ENCODE measurements at places on chromosomes 3 and 15.
A peak's percentile ranks its signal among the peaks of the same experiment; 100 is the strongest.

DNA sequence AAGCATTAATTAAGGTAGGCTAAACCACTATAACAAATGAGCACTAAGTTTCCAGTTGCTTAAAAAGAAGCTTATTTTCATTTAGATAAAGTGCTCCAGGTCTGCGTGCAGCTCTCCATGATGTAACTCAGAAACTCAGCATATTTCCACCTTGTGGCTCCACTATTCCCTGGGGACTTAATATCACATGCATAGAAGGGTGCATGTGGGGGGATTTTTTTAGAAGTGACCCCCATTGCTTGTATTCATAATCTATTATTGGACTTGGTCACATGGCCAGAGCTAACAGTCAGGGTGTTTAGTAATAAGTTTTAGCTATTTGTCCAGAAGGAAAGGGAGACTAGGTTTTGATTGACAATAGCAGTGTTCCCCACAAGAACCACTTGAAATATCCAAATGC, 86.8 kb downstream of the TMCO5A start:
- DNase-seq, result no peak

DNA sequence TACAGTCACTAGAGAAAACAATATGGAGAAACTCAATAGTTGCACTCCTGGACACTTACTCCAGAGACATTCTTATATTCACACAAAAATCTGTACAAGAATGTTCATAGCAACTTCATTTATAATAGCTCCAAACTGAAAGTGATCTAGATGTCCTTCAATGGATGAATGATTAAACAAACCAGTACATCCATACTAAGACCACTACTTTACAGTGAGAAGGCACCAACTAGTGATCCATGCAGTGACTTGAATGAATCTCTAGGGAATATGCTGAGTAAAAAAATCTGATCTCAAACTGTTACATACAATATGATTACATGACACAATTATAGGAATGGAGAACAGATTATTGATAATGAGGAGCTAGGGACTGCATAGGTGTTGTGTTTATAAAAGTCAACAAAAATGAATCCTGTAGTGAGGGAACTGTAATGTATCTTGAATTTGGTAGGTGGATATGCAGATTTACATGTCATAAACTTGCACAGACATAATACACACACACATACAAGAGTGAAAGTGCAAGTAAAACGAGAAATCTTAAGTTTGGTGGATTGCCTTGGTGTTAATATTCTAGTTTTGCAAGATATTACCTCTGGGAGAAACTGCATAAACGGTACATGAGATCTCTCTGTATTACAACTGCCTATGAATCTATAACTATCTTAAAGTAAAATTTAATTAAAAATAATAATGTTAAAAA, 85.7 kb downstream of the SPATA16 start:
- no peak for DNase-seq

- no peak for DNase-seq
These were observed 15.2 kb downstream of the ITIH3 start for GRCh38 chr3:52809662-52810377.

DNA sequence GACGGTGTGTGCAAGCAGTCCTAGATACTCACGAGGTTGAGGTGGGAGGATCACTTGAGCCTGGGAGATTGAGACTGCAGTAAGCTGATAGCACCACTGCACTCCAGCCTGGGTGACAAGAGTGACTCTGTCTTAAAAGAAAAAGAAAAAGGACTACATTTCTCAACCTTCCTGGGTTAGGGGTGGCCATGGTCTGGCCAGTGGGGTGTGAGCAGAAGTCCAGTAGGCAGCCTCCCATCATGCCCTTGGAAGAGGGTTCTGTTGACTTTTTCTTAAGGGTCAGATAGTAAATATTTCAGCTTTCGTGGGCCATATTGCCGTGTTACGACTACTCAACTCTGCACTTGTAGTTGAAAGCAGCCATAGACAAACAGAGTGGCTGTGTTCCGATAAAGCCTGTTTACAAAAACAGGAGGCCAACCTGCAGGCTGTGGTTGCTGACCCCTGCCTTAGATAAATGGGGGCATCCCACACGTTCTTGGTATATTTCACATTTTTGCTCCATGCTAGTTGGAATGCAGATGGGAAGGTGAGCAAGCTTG, 31.0 kb upstream of the PDE8A start:
- DNase-seq, result no peak

DNA sequence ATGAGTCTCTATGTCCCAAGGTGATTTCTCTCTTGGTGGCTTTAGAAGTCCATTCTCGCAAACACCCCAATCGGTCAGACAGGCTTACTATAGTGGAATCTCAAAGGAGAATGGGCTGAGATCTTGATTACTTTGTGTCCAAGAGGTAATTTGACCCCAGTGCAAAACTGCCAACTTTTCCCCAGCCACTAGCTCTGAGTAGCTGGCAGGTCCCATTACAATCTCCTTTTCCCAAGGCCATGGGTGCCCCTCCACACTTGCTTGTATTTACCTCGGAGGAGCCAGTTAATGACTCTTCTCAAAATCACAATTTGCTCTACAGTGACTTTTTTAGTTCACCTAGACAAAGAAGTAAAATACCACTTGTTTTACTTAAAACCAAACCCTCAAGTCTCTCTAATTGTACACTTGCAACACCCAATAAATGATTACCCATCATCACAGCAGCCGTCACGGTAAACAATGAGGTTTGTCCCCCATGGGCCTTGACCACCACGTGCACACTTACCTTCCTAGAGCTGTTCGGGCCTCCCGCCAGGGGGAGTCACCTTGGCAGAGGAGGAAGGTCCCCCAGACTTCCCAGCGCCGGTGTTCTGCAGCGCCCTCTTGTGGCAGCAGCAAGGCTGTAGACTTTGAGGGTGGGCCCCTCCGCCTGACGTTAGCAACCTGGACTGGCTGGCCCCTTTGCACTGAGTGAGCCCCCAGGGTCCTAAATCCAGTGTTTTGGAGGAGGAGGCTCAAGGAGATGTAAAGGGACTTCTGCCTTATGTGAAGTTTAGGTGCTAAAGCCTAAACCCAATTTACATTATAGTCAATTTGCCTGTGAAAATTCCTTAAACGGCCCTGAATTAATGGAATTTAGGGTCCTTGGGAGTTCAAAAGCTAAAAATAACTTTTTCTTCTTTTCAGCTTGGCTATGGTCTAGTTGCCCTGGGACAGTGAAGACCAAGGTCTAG, 18.7 kb upstream of the HDAC11 start:
- DNase-seq, result peak; percentile 91

GRCh38 chr3:79204351-79204750, 563.4 kb downstream of the ROBO1 start:
- DNase-seq, result no peak

- no peak for DNase-seq
These were observed 30.3 kb downstream of the GALK2 start for GRCh38 chr15:49200347-49200746.

GRCh38 chr3:30747771-30748281, 141.4 kb downstream of the TGFBR2 start:
- DNase-seq, result no peak

DNA sequence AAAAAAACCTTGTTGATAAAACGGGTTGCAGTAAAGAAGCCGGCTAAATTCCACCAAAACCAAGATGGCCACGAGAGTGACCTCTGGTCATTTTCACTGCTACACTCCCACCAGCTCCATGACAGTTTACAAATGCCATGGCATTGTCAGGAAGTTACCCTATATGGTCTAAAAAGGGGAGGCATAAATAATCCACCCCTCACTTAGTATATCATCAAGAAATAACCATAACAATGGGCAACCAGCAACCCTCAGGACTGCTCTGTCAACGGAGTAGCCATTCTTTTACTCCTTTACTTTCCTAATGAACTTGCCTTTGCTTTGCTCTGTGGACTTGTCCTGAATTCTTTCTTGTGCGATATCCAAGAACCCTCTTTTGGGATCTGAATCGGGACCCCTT, 14.4 kb upstream of the CDC25A start:
- no peak for DNase-seq

DNA sequence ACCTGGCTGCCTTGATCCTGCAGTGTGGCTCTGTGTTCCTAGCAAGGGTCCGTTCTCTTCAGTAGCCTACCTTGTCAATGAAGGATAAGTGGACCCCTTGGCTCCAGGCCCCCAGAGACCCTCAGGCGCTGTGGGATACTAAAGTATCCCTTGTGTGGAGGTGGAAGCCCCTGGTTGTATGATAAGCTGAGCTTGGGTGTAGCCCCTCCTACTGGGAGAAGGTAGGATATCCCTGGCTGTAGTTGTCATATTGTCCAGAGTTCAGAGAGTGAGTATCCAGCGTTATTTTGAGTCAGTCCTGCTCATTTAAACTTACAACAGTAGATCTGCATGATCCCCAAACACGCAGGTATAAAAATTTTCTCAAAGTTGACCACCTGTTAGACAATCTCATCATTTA, 496.8 kb downstream of the CNTN4 start:
- no peak for DNase-seq

DNA sequence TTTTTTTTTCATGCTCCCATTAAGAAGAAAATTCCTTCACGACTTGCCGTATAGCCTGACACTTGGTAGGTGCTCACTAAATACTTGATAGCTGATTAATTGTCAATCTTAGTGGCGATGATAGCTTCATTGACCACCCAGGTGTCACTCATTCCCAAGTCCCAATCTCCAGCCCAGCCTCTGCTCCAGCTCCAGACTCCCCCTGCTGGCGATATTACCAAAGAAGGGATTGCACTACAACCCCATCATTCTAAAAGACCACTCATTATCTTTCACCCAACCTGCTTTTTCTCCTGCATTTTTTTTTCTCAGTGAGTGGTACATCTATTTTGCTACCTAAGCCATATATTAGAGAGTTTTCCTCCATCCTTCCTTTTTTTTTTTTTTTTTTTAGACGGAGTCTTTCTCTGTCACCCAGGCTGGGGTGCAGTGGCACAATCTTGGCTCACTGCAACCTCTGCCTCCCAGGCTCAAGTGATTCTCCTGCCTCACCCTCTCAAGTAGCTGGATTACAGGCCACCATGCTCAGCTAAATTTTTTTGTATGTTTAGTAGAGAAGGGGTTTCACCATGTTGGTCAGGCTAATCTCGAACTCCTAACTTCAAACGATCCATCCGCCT, 19.5 kb upstream of the COMMD2 start:
- peak; percentile 74 for DNase-seq

- no peak for DNase-seq
These were observed 137.8 kb downstream of the CADPS start for GRCh38 chr3:62737449-62737848.

DNA sequence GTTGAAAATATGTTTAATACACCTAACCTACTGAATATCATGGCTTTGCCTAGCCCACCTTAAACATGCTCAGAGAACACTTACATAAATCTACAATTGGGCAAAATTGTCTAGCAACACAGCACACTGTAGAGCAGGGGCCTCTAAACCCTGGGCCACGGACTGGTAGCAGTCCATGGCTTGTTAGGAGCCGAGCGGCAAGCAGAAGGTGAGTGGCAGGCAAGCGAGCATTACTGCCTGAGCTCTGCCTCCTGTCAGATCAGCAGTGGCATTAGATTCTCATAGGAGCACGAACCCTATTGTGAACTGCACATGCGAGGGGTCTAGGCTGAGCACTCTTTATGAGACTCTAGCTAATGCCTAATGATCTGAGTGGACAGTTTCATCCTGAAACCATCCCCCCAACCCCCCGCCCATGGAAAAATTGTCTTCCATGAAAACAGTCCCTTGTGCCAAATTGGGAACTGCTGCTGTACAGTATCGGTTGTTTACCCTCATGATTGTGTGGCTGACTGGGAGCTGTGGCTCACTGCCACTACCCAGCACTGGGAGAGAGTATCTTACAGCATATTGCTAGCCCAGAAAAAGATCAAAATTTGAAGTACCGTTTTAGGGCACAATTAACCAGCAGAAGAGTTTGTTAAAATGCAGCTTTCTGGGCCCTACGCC, 26.1 kb downstream of the CMSS1 start:
- DNase-seq, result no peak

GRCh38 chr3:171749124-171749523, 61.2 kb downstream of the PLD1 start:
- DNase-seq, result no peak

DNA sequence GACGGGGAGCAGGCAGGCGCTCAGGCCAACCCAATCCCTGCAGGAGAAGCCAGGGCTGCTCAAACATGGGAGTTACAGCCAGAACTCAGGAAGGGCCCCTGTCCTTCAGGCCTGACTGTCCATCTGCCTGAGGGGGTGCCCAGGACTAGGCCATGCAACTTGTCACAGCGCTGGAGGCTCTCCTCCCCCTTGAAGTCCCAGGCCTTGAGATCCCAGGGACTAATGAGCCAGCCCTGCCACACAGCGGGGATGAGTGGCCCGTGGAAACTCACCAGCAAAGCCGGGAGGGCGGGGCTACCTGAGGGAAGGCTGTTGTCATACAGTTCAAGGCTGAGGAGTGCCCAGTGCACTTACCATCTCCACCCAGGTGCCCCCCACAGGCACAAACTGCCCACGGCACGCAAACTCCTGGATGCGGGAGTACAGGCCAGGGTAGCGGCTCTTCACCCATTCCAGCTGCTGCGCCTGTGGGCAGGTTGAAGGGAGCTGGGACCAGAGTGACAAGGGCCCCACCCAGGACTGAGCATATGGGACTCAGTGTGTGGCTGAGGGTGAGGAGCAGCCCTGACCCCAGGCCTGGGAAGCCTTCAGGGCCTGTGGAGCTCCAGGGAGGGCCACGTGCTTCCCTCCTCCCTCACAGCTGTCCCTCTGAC, 6.3 kb downstream of the MAN2C1 start:
- DNase-seq, result no peak

- no peak for DNase-seq
These were observed 102.6 kb downstream of the DPH6 start for GRCh38 chr15:35443376-35443775.

- DNase-seq, result no peak
These were observed 3.0 kb downstream of the LIMD1 start for GRCh38 chr3:45597581-45597980.

- DNase-seq, result no peak
These were observed 227.3 kb upstream of the IL12A start for GRCh38 chr3:159761369-159761768.

DNA sequence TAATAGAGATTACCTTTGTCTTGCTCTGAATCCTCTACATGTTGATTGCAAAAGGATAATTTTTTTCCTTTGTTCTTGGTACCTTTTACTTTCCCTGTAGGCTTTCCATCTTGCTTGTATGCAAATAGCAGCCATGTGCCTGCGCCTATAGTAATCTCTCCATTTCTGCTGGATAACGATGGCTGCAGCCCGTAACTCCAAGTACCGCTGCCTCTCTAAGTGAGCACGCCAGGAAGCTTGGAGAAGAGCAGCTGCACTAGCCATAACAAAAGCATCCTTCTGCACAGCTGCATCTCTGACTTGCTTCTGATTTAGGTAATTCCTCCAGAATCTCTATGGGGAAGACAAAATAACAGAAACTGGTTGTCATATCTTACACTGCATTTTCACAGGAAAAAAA, 89.3 kb downstream of the NR2E3 start:
- no peak for DNase-seq

GRCh38 chr15:39409876-39410530, 170.9 kb upstream of the THBS1 start:
- DNase-seq, result no peak

DNA sequence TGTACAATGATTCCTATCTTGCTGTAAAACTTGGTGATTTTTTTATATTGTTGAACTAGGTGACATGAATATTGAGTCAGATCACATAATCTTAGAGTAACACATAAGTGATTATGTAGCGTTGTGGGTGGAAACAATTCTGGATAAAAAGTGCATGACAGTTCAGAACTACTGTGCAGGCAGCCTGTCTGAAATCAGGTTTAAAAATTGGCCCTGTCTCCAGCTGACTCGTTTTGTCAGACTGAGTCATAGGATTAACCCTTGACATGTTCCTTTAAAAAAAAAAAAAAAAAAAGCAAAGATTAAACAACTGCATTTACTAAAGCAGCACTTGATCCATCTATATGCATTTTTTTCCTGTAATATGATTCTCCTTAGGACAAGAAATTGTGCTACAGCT, 160.0 kb upstream of the CGNL1 start:
- DNase-seq, result no peak

- no peak for DNase-seq
These were observed 23.2 kb upstream of the SRPRB start for GRCh38 chr3:133782454-133782853.

Data from D341Med (cell line).